ENCODE measurements at places on chromosomes 1 and 21.

DNA sequence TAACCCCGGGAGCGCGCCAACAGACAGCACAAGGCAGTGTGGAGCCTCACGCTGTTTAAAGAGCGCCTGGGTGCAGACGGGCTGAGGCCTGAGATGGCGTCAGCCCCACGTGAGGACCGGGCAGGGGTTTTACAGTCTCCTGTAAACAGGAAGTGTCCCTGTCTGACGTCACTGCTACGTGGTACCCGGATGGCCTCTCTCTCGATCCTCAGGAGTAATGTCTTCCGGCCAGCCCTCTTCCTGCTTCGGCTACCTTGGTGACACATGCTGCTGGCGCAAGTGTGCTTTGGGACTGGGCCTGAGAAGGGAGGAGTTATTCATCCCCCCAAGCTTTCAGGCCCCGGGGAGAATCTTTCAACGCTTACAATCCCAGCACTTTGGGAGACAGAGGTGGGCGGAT lies 41.2 kb downstream of the CNST start:
- no peak for DNase-seq

DNA sequence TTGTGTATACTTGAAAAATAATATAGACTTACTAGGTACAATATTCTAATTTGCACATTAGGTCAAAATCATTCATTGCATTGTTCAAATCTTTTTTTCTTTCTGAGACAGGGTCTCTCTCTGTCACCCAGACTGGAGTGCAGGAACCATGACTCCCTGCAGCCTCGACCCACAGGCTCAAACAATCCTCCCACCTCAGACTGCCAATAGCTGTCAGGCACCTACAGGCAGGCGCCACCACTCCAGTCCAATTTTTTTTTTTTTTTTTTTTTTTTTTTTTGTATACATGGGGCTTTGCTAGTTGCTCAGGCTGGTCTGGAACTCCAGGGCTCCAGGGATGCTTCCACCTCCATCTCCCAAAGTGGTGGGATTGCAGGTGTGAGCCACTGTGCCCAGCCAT lies 656.9 kb downstream of the KCNT2 start:
- no peak for DNase-seq

DNA sequence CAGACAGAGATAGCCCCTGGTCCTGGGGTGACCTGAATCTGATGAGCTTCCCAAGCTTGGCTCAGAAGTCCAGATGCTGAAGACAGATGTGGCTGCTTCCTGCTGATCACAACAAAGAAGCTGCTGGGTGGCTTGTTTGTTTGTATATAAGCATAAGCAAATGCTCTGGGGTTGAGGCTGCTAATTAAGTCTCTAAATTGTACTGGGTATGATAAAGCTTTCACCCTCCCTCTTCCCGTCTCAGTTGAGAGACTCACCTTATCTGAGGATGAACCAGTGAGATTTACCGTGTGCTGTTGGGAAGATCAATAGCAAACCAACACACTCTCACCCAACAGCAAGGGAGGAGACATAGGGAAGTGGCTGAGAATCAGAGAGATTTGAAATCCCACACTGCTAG lies 42.0 kb downstream of the DAB1 start:
- DNase-seq, result no peak

DNA sequence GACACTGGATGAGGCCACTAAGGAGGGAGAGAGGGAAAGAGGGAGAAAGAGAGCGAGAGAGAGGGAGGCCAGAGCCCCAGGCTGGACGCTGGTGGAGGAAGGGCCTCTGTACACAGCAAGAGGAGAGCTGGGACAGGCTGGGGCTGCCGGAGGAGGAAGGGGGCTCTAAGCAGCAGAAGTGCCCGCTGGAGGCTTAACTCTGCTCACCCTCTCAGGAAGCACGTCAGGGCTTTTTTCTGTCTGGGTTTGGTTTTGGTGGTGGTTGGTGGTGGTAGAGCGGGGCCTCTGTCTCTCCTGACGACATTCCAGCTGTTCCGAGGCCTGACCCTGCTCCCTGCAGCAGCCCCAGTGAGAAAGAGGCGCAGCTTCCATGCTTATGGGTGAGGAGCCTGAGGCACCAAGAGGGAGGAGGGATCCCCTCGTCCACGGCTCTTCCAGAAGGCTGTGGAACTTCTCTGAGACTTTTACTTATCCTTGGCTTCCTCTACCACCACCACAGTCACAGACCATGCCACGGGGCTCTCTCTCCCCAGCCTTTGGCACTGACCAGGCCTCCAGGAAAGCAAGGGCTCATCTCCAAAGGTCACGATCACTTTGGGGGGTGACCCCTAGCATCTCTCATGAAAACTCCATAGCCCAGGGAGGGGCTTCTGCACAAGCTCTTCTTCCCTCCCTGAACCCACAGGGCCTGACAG lies 136.4 kb upstream of the VAMP3 start:
- no peak for DNase-seq

DNA sequence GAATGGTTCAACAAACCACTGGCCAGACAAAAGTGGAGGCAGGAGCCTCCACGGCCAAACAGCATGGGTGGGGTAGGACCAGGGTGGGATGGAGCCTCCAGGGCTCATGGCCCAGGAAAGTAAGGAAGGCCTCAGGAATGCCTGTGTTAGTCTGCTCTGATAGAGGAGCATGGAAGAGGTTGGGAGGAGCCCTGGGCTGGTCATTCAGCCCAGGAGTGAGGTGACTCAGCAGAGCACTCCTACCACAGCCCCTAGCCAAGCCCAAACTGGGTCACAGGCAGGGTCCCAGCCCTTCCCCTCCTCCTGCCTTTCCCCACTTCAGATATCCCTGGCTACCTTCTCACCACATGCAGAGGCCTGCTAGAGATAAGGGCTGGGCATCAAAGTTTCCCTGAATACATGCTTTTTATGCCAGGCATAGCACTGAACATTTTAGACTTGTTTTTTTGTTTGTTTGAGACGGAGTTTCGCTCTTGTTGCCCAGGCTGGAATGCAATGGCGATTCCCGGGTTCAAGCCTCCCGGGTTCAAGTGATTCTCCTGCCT lies 3.1 kb upstream of the SHISA4 start:
- no peak for DNase-seq

GRCh38 chr1:40914927-40915569 lies 52.9 kb upstream of the CITED4 start:
- no peak for DNase-seq

DNA sequence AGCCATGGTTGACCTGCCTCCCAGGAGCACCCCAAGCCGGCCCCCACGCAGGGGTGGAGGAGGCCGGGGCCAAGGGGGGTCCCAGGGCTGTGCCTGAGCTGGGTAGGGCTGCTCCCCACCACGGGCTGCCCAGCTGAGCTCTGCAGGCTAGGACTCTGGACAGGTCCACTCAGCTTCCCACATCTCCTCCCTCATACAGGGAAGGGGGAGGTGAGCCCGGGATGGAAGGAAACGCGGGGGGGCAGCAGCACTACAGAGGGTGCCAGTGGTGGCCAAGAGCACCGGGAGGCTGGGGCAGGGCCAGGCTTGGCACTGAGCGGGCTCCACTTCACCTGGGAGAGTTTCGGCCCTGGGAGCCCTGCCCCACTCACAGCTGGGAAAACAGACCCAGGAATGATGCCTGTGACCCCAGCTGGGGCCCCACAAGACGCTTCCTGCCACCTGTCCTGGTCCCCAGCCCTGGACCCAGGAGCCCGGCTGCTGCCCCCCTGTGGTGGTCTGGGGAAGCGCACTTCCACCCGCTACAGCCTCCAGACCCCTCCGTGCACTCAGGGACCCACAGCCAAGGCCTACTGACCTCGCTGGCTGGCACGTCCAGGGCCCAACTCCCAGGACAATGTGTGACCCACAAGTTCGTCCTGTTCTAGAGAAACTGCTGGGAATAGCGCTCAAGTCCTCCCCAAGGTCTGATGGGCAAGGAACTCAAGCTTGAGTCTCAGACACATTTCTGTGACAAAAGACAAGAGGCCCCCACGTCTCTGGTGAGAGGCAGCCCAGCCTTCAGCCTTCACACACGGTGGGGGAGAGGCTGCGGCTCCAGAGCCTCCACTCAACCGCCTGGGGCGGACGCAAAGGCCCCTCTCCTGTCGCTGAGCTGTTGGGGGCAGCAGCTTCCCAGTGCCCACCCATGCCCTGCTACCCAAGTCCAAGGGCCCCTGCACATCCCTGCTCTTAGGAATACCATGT lies 3.0 kb downstream of the AURKAIP1 start:
- DNase-seq, result peak; percentile 62

- DNase-seq, result no peak
These were observed 51.0 kb downstream of the EPB41 start for GRCh38 chr1:28965271-28965870.

DNA sequence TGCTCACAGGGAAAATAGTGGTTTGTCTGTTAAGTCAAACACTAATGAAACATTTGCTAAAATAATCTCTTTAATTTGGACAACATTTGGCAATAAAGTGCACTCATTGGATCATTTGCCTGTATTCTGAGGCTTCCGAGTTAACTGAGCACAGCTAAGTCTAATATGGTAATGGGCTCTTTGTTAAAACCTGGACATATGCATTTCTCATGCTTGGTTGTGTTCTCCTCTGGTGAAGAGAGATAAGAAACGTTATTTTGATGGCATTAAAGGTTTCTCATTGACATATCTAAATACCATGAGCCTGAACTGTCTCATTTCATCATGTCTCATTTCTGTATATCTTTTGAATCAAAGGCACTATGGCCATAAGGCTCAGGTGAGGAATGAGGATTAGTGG lies 13.4 kb upstream of the NRIP1 start:
- no peak for DNase-seq

All from stimulated activated CD8-positive, alpha-beta memory T cell treated with anti-CD3 and anti-CD28 coated beads, Interleukin-4, amount 100 ng/mL, for 4 hours (primary cell).